Myocyte (in vitro differentiated cells): ENCODE measurements at places on chromosomes 11 and 22.
A peak's percentile ranks its signal among the peaks of the same experiment; 100 is the strongest.

DNA sequence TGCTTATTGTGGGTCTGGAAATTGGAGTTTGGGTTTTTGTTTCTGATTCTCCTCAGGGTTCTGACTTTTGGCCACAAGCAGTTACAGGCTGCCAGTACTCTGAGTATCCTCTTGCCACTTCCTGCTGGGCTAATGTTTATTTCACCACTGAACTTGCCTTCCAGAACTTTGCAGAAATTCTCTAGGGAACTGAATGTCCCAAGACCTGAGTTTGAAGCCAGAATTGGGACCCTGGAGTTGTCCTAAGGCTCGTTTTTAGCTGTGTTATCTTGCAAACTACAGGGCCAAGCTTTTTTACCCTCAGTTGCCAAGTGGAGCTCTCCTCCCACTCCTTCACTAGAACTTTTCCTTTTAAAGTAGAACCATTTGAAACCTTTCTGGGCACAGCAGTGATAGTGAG, 89.9 kb downstream of the FAT3 start:
- no peak for DNase-seq

DNA sequence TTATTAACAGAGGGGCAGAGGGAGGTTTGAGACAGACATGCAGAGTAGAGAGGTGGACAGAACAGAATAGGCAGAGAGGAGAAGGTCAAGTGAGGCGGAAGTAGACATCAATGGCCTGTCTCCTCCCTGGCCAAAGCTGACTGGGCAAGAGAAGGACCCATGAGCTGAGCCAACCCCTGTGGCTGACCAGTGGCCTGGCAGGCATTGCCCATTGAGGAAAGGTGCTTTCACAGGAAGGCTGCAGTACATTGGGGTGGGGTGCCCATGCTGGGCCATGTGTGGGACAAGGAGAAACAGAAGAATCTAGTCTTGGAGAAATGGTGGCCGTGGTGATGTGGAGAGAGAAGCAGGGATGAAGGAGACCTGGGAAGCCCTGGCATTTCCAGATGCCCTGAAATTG, 76.0 kb downstream of the MYEOV start:
- no peak for DNase-seq

- no peak for DNase-seq
Measured at GRCh38 chr22:44291265-44291664, 21.5 kb downstream of the SHISAL1 start.

GRCh38 chr11:134374171-134374570, 37.9 kb downstream of the B3GAT1 start:
- no peak for DNase-seq

DNA sequence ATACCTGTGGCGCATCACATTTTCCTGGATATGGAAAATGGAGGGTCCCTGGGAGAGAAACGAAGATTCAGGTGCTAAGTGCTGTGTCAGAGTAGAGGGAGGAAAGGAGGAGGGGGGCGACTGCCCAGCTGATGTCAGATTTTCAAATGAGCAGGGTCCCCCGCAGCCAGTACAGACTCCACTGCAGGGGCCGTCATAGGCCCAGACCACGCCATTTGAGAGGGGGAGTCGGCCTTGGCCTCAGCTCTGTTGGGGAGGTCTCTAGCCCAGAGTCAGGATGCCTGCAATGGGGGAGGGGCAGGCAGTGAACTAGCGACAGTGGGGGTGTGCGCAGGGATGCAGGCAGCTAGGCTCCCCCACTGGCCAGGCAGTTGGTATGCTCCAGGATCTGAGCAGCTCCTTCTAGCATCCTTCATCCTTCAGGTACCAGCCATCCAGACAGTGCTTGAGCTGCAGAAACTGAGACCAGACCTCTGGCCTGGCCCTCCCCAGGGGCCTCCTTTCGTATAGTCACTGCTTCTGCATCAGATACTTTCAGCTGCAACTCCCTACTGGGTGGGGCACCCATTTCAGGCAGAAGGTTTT, at the start of the genes BSCL2 and GNG3:
BSCL2 (minus strand) TSS at position 148 of the 585 bp plus-strand sequence. CDS start 229 bp downstream, outside the sequence.
GNG3 (plus strand) TSS at position 400 of the 585 bp plus-strand sequence. CDS start 620 bp downstream, outside the sequence.
- DNase-seq, result no peak

GRCh38 chr22:37043828-37044538, 7.6 kb upstream of the KCTD17 start:
- DNase-seq, result peak; percentile 48

DNA sequence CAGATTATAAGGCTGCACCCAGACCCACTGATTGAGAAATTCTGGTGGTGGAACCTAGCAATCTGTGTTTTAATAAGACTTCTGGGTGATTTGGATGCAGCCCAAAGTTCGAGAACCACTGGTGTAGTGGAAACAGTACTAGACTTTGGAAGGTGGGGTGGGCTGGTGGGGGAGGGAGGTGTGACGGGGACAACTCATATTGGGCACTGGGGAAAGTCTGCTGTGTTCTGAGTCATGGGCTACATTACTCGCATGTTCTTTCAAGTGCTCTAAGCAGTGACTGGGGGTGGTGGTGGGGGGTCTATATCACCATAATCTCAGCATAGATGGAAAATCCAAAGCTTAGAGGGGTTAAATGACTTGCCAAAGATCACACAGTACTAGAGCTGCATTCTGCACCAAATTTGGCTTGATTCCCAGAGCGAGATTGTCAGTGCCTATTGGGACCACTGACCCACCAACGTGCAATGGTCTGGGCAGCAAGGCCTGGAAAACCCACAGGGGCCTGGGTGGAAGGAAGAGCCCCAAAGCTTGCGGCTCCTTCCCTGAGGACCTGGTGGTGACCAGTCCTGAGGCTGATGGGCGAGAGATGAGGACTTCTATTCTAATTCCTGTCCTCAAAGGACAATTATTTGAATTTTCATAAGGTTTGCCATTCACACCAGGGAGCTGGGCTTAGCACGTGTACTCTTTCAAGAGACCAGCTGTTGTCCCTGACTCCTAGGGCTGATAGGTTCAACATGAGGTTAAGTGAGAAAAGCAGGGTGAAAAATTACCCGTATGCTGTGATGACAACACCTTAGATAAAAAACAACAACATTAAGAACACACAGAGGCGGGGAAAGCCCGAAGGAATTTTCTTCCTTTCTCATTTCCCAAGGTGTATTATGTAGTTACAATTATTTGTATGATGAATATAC, 77.5 kb upstream of the NARS2 start:
- no peak for DNase-seq

DNA sequence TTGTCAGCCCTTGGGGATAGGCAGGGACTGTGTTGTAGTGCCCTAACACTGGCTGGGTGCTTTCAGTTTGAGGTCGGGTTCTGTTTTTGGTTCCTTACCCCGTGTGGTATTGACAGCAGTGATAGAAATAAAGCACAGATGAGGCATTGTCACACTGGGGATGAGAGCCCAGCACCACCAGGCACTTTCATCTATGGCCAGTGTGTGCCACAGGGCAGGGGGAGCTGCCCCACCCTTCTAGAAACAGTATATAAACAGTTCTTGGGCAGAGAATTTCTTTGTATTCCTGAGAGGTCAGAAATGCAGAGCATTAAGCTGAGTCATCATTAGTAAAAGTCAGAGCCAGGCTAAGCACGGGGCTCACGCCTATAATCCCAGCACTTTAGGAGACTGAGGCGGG, 23.1 kb upstream of the CDC42EP2 start:
- peak; percentile 77 for DNase-seq

DNA sequence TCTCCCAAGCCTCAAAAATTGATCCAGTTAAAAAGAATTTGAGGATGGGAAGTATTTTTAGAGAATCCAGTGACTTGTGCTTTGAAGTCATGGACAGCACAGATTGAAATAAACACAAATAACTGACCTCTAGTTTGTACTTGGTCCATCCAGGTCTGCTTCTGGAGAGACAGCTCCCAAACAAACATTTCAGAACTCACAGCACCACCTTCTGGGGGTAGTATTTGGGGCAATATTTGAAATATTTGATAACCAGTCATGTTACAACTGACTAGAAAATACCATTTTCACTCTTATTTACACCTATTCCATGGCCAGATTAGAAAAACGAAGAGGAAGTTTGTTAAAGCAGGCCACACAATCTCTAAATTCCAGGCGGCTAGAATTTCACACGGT, 56.2 kb downstream of the CTSC start:
- no peak for DNase-seq

- DNase-seq, result no peak
Measured at GRCh38 chr22:43969989-43970755, 14.9 kb downstream of the SAMM50 start.

- no peak for DNase-seq
Measured at GRCh38 chr11:61531044-61531443, 22.5 kb downstream of the LRRC10B start.

DNA sequence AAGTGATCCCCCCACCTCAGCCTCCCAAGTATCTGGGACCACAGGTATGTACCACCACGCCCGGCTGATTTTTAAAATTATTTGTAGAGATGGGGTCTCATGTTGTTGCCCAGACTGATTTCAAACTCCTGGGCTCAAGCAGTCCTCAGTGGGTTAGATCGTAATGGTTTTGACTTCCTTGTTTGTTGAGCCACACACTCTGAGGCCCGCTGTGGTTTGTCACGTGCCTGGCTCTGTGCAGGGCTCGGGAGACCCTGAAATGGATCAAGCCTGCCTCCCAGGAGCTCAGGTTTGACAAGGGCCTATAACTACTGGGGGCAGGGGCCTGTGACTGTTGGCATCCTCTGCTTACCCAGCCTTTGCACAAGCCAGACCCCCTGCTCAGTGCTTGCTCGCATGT, 68.1 kb downstream of the MPPED1 start:
- no peak for DNase-seq

- peak; percentile 30 for DNase-seq
Measured at GRCh38 chr11:68146010-68146540, 24.9 kb upstream of the CHKA start.

GRCh38 chr11:35142481-35143075, 3.6 kb downstream of the CD44 start:
- DNase-seq, result peak; percentile 49

- no peak for DNase-seq
Measured at GRCh38 chr22:23029521-23030228, 40.6 kb upstream of the GNAZ start.

- no peak for DNase-seq
Measured at GRCh38 chr11:29051935-29052334, 943.7 kb downstream of the METTL15 start.

- DNase-seq, result no peak
Measured at GRCh38 chr11:79744941-79745340, 304.1 kb upstream of the TENM4 start.

- no peak for DNase-seq
Measured at GRCh38 chr11:42273977-42274376, 814.5 kb upstream of the LRRC4C start.

DNA sequence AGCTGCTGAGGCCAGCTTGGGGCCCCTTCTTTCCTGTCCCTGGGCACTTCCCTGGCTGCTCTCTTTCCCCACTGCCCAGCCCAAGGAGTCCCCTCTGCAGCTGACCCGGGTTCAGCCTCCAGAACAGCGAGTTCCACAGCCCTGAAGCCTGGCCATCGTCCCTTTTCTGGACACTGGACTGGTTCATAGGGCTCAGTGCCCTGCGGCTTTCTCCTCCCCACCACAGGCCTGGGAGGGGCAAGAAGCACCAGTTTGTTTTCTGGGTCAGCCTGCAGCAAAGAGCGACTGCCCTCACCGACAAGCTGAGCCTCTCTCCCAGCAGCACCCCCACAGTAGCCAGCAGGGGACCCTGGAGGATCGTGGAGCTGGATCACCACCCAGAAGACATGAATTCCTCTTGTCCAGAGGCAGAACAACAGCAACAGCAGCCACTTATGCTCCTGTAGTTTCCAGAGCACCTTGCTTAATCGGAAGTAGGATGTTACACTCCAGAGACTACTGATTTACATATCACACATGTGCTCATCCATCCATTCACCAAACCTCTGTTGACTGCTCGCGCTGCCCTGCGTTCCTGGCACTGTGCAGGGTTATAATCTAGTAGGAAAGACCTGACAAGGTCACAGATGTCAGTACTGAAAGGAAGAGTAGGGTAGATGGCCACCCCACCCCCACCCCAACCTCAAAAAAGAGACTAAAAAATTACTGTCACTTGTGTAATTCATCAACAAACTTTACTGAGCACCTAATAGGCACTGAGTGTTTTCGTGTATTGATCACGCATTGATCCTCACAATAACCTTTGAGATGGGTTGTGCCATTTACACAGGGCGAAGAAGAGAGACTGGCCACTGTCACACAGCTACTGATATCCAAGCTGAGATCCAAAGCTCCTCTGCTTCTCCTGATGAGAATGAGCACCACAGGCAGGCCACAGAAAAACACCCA, 13.0 kb upstream of the CXCR5 start:
- peak; percentile 35 for DNase-seq

DNA sequence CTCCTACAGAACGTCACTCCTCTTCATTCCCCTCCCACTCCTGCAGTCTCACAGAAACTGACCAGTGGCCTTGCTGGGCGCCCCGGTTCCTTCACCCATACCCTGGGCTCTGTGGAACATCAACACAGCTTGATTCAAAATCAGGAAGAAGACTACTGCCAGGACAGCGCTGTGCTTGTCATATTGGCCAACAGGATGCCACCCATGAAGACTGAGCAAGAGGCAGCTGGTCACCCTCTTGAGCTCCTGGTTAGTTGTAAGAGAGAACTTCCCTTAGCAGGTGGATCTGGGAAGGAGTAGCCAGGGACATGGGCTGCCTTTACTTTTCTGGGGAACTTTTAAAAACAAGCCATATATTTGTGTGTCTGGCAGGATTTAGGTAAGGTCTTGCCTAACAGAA, 110.4 kb upstream of the TIMP3 start:
- no peak for DNase-seq

DNA sequence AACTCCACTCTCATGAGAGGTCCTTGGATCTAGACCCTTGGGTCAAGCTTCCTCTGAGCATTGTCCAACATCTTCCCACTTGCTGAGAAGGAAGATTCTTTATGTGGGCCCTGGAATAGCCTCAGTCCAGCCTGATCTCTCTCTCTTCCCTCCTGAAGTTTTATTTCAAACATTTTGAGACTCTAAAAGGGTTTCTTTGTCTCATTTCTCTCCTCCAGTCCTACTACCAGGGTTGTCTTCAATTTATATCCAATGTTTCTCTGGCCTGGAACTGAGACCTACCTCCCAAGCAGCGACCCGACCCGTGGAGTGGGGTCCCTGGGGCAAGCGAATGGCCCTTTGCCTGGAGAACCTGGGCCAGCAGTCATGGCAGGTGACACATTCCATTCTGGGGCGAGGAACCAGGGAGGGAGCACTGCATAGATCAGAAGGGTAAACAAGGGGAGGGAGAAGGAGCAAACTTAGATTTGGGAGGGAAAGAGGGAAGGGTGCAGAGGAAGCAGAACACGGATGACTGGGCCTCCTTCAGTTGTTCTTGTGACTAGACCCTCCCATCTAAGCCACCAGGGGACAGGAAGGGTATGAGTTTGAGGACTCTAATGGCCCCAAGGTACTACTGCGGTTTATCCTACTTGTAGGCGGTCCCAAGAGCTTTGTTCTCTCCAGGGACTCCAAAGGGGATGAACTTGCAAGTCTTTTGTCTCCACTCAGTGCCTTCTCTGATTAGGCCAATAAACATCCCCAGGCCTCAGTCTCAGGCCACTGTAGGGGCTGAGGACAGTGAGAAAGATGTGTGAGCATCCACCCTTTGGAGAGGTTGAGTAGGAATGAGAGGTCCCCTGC, 14.2 kb upstream of the PRAME start:
- no peak for DNase-seq

GRCh38 chr11:133965031-133965601, 8.3 kb upstream of the IGSF9B start:
- no peak for DNase-seq
